ENCODE measurements at places on chromosomes 7 and 10.

DNA sequence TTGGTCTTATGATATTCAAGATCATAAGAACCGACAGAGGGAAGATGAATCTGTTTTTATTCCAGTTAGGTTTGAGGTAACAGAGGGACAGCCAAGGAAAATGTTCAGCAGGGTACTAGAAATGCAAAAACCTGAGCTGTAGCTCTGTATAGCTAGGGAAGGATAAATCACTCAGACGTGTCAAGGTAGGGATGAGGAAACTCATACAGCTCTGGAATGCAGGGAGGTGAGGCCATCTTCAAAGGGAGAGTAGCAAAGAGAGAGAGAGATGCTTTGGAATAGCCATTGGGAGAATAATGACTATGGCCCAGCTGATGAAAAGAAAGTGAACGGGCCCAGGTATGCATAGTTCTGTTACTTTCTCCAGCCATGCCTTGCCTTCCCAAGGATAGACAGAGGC is 77.8 kb downstream of the PAX2 start:
- no peak for DNase-seq

- no peak for DNase-seq
Measured at GRCh38 chr10:72830625-72831024, 62.9 kb upstream of the OIT3 start.

GRCh38 chr7:36792421-36792820 is 68.1 kb upstream of the AOAH start:
- no peak for DNase-seq

DNA sequence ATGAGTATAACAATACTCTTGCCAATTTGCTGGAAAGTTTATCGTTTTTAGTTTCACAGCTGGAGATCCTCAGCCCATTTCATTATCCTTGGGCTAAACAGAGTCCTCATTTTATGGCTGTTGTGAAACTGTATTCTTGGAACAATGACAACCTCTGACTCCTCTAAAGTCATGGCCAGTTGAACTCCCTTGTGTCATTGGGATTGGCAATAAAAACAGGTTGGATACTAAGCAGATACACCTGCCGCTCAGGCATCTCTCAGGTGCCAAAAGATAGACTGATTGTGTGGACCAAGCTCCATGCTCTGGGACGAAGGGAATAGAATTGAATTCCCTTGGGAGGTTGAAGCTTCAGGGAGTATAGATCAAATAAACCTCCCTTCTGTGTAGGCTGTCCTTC is 182.2 kb downstream of the WDR11 start:
- no peak for DNase-seq

GRCh38 chr7:39529582-39529981 is 36.6 kb upstream of the YAE1 start:
- DNase-seq, result no peak

GRCh38 chr7:100567031-100567730 is 6.5 kb downstream of the SAP25 start:
- no peak for DNase-seq

- DNase-seq, result peak; percentile 49
Measured at GRCh38 chr10:101840102-101840684, 3.4 kb downstream of the KCNIP2 start.

- no peak for DNase-seq
Measured at GRCh38 chr10:124229201-124229988, 136.0 kb upstream of the CHST15 start.

DNA sequence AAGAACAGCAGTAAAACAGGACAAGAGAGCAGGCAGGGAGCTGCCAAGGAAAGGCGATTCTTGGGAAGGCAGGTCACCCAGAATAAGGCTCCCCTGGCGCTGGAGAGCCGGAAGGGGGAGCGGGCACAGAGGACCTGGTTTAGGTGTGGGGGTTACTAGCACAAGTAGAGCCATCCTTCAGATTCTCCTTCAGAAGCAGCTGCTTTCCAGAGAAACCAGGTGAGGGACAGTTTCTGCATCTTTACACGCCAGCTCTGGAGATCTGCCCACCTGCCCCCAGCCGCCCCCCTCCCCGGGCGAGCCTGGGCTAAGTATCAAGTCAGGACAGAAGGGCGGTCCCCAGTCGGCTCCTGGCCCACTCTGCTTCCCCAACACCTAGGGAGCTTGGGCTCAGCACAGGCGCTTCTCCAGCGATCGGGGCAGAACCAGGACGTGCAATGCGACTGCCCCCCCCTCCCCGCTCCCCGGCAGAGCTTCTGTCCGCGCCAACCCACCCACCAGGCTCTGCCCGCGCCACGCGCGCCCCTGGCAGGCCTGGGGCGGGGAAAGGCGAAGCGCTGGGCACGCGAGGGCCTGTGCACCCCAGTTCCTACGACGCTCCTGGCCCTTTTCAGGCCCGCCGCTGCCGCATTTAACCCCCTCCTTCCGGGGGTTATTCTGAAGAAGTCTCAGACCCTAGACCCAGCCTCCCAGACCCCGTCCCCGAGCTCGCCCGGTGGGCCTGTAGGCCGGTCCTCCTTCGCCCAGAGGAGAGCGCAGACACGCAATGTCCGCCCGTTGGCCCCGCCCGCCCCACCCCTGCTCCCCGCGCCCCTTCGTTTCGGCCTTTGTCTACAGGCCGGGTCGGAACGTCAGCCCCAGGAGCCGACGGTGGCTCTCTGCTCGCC is 4.4 kb upstream of the EN2 start:
- no peak for DNase-seq

DNA sequence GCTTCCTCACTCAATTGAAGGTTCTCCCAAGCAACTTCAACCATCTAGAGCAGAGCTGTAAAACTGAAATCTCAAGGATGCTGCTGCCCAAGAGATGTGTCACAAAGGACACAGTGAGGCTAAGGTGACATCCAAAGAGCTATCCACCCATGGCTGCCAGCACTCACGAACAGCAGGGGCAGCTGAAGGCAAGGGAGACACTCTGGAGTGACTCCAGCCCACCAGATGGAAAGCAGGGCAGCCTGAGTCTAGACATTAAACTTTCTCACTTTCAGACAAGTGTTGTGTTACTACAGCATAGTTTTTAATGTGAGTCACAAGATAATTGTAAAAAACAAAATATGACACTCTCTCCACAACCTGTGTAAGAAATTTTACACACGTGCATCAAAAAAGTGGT is 113.5 kb downstream of the LARP4B start:
- no peak for DNase-seq

GRCh38 chr10:103691723-103692435 is 163.5 kb downstream of the SH3PXD2A start:
- no peak for DNase-seq

GRCh38 chr7:66877577-66878300 is 43.3 kb upstream of the TMEM248 start:
- DNase-seq, result no peak

DNA sequence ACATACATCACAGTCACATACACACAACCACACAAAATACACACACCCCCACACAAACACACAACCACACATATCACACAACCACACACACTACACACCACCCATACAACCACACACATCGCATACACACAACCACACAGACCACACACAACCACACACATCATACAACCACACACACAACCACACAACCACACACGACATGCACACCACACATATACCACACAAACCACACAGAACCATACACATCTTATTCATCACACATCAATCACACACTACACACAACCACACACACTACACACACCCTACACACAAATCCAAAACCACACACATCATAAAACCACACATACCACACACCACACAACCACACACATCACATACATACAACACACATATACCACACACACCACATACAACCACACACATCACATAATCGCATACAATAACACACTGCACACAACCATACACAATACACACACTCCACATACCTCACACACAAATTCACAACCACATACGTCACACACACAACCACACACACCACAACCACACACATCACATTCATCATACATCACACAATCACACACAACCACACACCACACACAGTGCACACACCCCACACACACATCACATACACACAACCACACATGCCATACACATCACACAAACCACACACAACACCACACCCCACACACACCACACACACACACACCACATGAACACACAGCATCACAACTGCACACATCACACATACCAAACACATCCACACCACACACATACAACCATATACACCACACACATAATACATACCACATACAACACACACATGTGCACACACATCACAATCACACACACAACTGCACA is 30.4 kb downstream of the GPRIN2 start:
- DNase-seq, result no peak

DNA sequence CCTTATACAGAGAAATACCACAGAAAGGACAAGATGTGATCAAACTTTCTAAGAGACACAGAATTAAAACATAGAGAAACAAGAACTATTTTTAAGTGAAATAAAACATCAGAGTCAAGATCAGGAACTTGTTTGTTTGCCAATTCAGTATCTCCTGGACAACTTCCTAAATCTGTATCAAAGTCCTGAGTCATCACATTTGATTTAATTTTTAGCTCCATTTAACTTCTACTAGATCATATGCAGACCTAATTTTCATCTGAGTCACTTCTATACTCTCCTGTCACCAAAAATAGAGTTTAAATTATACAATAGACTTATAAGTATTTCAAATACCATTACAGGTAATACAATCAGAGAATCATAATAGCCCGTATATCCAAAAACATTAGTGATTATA is 268.1 kb downstream of the PRKG1 start:
- no peak for DNase-seq

DNA sequence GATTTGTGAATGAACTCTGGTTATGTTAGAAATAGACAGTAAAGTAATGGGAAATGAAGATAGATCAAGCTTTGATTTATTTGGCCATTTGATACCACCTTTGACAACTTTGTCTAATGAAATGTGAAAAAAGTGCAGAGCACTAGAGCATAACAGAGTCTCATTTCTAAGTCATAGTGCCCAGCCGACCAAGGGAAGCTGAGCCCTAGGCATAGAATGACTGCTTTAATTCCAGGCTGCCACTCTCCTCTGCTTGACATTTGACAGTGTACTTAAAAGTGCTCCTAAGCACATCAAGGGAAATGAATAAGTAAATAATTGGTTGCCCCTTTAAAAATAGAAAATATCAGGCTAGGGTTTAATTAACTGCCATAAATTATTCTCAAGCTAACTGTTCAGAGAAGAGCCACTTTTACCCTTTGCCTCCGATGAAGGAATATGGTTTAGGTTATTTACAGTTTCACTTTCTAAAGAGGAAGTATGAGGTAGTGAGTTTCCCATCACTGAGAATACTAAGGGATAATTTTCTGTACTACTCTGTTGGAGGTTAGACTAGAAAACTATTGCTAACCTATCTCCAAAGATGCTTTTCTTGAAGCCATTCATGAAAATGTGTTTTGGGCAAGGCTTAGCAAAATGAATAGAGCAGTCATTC is 591.6 kb downstream of the REEP3 start:
- no peak for DNase-seq

GRCh38 chr7:136640977-136641376 is 227.5 kb upstream of the CHRM2 start:
- DNase-seq, result no peak

- no peak for DNase-seq
Measured at GRCh38 chr7:125074141-125074540, 144.5 kb upstream of the POT1 start.

DNA sequence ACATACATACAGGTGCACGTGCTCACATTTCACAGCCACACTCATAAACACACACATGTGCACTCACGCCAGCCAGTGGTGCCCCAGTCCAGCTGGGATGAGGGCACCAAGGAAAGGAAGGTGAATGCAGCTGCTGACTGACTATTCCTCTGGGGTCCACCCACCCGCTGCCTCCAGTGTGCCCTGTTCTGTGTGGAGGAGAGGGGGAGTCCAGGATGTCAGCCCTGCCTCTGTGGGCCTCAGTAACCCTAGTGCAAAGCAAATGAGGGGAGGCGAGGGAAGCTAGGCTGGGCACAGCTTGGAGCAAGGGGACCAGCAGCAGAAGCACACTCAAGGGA is 57.6 kb downstream of the YKT6 start:
- no peak for DNase-seq

DNA sequence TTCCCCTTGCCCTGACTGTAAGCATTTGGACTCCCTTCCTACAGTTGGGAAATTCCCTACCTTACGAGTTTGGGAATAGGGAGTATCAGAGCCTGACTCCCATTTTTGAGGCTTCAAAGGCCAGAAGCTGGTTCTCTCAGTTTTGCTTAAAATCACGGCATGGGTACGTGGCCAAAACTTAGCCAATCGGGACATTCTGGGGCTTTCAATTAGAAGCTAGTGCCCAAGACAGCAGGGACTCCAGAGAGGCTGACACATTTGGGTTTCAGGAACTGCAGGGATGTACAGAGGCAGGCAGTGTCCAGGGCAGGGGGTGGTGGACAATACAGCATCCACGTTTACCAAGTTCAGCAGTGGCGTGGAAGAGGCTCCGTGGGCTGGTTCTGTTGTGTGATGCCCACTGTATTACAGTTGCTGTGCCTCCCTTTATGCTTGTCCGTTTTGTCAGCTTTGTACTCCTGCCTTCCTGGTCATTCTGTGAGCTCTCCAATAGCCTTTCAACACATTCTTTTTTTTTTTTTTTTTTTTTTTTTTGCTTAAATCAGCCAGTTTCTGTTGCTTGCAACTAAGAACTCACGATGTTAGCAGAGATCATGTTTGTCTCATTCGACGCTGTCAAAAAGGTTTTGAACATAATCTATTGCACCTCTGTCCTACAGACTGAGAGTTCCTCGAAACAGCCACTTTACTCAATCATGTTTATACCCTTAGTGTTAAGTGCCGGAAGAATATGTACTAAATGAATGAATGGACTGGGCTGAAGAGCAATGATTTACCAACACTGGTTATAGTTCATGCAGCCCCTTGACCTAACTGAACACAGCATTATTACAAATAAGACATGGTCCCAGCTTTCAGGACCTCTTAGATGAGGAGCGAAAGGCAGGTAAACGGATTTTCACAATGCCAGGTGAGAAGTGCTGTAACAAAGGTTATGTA is 1.1 kb downstream of the GGCT start:
- no peak for DNase-seq

DNA sequence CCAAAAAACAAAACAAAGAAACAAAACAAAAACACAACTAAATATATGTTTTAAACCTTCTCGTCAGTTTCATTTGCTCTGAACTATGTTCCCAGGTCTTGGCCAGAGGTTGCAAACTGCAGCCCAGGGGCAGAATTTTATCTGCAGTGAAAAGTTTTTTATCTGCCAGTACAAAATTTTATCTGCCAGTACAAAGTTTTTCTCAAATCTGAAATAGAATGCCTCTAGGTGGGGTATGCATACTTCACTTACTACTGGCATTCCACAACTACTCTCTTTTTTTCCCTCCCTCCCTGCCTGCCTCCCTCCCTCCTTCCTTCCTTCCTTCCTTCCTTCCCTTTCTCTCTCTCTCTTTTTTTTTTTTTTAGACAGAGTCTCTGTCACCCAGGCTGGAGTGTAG is 9.4 kb upstream of the CLDN3 start:
- DNase-seq, result no peak

DNA sequence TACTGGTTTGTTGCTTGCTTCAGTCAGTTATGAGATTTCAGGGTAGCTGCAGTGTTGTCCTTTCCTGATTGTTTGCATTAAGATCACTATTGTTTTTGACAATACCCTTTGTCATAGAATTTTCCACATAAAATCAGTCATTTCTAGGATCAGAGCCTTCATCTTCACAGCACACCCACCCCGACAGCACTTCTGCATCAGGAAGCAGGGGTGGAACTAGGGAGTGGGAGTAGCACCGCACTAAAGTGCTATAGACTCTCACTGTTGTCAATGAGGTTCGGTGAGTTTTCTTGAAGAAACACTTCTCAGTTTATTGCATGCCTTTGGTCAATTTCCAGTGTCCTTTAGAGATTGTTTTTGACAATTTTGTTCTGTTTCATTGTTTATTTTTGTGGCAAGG is 632.5 kb downstream of the AUTS2 start:
- no peak for DNase-seq

GRCh38 chr10:24214762-24215161 is 5.8 kb downstream of the KIAA1217 start:
- no peak for DNase-seq

Data from CD4-positive, alpha-beta T cell treated with Interleukin-12 subunit alpha and Interleukin-12 subunit beta, for 1 hour (primary cell).